ENCODE measurements at places on chromosomes 3 and 15.

DNA sequence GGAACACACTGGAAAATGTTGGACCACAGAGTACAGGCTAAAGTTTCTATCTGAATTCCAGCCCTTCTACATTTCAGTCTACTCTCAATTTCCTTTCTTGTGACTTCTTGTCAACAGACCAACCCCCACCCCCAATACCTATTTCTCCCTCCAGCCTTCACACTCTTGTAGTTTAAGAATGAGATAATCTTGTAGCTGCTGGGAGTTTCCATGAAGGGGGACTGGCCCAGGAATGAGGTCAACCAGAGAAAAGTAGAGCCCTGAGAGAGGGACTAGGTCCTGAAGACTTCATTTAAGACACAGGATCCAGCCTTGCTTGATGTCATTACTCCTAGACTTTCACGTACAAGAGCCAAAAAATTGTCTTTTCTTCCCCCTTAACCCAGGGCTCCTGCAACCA lies 29.5 kb upstream of the FAM107A start:
- DNase-seq = no peak

DNA sequence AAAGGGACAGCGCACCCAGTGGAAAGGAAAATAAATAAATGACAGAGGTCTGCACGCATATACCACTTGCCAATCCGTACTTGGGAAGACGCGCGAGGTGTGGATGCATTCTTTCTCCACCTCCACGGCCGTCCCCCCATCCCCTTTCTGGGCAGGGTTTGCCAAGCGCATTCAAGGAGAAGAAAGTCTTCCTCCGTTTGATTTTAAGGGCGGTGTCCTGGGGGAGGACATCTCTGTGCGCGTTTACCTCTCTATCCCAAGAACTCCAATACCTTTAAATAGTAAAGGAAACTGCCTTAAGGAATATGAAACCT lies 576 bp upstream of the MB21D2 start:
- no peak for DNase-seq

DNA sequence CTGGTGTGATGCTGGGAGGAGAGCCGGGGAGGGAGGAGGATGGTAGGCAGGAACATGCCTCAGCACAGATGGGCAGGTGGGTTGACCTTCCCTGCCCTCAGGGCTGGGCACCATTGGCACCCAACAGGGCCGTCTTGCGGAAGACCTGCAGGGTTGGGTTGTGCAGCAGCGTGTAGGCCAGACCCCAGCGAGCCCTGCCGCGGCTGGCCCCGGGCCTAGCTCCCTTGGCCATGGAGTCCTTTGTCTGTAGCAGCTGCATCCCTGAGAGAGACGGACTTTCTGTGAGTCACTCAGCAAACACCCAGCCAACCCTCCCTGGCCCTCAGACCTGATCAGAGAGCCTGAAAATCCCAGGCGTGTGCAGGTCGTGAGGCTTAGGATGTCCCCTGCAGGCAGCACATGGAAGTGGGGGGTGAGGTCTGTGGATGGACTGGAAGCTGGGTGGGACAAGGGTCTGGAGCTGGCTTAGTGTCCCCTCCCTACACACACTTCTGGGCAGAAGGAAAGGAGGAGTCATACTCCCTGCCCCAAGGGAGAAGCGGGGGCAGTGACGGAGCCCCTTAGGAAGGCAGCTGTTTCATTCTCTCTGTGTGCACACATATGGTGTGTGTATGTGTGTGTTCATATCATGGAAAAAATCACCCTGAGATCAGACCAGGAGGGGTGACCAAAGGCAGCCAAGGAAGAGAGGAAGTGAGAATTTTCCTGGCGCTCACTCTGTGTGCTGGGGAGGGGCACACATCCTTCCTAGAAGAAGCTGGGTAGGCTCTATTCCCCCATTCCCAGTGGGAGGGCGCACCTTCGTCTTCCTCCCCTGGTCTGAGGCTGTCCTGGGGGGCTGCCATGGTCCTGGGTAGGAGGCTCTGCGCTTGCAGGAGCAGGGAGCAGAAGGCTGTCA lies 6.7 kb downstream of the ISLR start:
- DNase-seq = no peak

- DNase-seq = no peak
These were observed 10.1 kb downstream of the HACL1 start for GRCh38 chr3:15591242-15591641.

GRCh38 chr3:127113571-127113891 lies 79.4 kb upstream of the PRR23E start:
- DNase-seq = no peak

DNA sequence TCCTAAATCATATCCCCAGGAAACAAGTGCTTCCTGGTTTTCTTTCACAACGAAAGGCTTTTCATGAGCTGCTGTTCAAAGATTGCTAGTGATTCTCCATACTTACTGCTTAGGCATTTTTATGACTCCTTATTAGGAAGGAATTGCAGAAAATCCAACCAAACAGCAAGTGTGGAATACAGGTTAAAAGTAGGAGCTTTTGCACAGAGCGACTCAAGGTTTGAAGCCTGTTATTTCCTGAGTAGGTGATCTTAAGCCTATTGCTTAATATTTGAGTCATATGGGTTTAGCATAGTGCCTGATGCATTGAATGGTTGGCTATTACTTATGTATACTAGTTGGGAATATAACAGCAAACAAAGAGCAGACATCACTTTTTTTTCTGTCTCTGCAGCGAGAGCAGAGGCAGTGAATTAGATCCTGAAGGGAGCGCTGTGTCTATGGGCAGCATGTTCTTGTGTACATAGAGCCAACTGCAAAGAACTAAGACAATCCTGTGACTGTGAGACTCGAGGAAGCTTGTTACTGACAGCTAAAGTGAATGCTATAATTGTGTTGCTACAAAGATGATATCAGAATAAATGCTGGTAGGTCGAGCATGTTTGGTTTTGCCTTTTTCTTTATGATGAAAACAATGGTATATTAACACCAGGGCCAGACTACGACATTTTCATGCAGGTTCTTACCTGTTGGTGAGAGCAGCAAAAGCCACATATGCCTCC lies 6.3 kb downstream of the TM4SF1 start:
- DNase-seq = no peak

GRCh38 chr3:123332124-123332641 lies 116.7 kb downstream of the ADCY5 start:
- no peak for DNase-seq

- no peak for DNase-seq
These were observed 316.7 kb upstream of the RORA start for GRCh38 chr15:61545763-61546162.

DNA sequence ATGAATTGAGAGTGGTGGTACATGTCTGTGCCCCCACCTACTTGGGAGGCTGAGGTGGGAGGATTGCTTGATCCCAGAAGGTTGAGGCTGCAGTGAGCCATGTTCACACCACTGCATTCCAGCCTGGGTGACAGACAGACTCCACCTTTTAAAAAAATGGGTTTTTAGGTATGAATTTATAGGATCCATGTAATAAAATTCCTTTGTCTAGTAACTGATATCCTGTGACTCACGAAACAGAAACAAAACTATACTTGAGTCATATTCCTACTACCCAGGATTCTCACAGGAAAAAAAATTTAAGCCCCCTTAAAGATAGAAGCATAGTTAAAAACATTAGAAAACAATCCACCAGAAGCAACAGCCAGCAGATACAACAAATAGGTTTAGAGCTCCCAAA lies 10.0 kb upstream of the CRTC3 start:
- DNase-seq = no peak

DNA sequence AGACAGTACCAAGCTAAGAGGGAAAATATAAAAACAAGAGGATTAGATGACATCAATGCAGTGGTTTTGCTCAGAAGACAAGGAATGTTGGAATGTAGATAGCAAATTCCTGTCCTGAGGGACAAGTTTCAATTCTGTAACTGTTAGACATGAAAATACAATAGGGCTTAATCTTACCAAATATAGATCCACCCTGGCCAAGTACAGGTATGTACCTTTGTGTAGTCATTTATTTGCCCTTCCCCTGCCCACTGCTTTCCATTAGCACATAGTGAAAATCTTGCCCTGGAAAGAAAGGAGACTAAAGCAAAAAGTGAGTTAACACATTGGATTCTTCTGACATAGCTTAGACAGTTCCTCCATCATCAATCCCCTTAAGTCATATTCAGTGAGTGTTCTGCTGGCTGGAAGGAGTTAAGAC lies 389.0 kb upstream of the THBS1 start:
- DNase-seq = no peak

DNA sequence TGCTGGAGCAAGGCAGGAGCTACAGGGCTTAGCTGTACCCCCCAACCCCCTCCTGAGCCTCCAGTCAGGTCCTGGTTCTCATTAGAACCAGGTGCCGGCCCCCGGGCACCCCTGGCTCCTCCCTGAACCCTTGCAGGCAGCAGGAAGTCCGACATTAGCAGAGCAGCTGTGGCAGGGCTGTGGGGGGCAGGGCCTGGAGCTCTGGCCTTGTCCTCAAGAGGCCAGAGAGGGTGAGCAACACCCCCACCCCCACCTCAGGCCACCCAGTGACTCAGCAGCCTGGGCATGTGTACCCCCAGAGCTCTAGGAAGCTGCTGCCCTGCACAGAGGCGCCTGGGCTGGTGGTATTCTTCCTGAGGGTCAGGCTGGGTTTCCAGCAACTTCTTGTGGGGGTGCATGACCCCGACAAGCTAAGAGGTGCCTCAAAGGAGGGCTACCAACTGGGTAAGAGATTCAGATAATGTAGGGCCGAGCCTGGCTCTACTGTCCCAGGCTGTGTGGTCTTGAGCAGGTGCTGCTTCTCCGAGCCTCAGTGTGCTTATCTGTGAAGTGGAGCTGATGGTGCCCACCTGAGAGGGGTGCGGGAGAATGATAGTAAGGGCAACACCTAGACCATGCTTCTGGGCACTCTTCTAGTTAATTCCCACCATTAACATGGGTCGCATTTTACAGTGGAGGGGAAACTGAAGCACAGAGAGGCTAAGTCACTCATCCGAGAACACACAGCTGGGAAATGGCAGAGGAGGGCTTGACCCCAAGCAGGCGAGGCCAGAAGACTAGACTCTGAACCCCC lies 16.0 kb downstream of the H1-8 start:
- DNase-seq = no peak

- no peak for DNase-seq
These were observed 28.1 kb upstream of the CTDSPL start for GRCh38 chr3:37833302-37834186.

GRCh38 chr15:91548549-91548948 lies 305.0 kb upstream of the SLCO3A1 start:
- DNase-seq = no peak

Data from stimulated activated naive B cell treated with anti-CD40 and anti-IgM and Interleukin-4, amounts not matched to agents 10 μg/mL and 1 μg/mL and 100 μg/mL, for 72 hours (primary cell).